ENCODE measurements at places on chromosomes 2 and 18.

DNA sequence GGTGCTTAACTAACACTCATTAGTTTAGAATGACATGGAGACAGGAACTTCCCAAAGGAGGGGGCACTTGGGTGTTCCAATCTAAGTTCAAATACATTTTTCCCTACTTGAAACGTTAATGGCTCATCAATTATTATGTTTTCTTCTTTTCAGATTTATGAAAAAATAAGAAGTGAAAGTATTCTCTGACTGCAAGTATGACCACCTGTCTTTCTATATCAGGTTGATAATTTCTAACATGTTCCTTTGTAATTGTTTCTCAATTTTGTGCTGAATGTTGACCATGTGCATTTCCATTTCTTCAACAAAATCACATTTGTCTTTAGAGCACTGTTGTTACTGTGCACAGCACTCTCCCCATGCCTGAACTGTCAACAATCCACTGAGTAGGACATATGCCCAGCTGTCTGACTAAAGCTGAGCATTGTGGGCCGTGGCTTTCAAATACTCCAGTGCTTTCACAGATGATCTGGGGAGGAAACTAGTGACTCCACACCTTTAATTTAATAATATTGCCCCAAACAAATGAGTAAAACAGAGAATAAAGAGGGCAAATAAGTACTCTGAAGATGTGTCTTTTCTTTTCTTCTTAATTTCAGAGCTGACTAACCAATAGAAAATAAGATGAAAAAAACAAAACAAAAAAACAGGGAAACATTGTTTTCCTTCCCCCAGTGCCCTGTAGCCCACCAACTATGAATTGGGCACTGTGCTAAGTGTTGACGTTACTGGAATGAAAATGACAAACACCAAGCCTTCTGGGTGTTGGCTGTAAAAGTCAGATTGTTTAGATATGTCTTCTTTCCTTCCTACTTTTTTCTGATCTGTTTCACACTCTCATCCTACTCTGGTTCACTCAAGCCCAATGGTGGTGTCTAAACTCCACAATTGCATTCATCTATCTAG, 16.0 kb downstream of the LANCL1 start:
- peaks cover 17% of the 10 kb centered on the region for H3K36me3 ChIP-seq
- no peak for DNase-seq
- peaks cover 48% of the 10 kb centered on the region for H3K4me1 ChIP-seq
- H3K27ac ChIP-seq = peak overlapping the region; percentile 21

GRCh38 chr2:238346544-238346943, 26.2 kb downstream of the TRAF3IP1 start:
- DNase-seq = no peak
- no peak overlapping the region for H3K27ac ChIP-seq
- no peaks in the 10 kb centered on the region for H3K4me1 ChIP-seq
- no peaks in the 10 kb centered on the region for H3K36me3 ChIP-seq
- no peaks in the 10 kb centered on the region for H3K27me3 ChIP-seq
- no peak overlapping the region for H3K4me3 ChIP-seq

DNA sequence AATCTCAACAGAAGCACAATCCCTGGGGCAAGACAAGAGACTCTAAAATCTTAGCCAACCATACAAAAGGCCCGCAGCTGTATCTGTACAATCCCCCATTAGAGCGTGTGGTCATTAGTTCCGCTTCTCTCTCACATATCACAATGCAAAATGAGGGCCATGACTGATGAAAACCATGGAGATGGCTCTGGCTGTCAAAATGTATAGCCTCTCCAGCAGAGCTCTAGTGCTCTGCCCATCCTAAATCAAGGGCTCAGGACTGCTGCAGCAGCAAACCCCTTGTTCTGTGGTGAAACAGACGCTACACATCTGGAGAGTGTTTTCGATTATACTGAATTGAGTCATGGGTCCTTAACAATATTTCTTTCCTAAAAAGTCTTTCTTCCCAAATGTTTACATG, 221.0 kb downstream of the PID1 start:
- DNase-seq = peak; percentile 1
- no peaks in the 10 kb centered on the region for H3K4me1 ChIP-seq
- no peak overlapping the region for H3K27ac ChIP-seq
- no peak overlapping the region for H3K4me3 ChIP-seq
- no peaks in the 10 kb centered on the region for H3K27me3 ChIP-seq

GRCh38 chr2:157221394-157221988, 36.0 kb upstream of the GALNT5 start:
- no peak overlapping the region for H3K4me3 ChIP-seq
- DNase-seq = no peak
- no peaks in the 10 kb centered on the region for H3K36me3 ChIP-seq
- H3K27me3 ChIP-seq = no peaks in the 10 kb centered on the region
- no peaks in the 10 kb centered on the region for H3K4me1 ChIP-seq

DNA sequence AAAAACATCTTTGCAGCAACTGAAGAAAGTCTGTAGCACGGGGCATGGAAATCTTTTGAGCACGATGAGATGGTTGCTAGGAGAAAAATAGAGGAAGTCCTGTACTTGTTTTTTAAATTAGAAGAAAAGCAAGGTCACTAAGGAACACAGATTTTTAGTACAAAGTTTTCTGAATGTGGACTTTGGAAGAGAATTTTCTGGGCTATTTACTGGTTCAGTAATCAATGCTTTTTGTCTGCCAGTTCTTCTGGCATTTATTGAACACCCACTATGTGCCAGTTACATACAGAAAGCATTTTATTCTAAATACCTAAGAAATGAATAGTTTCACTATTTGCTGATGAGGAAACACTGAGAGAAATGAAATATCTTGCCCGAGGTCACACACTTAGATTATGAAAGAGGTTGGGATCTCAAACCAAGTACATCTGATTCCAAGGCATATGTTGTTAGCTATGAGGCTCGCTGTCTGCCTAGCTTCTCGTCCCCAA, 15.6 kb upstream of the MAP3K20 start:
- H3K36me3 ChIP-seq = no peaks in the 10 kb centered on the region
- H3K27ac ChIP-seq = no peak overlapping the region
- H3K4me3 ChIP-seq = no peak overlapping the region
- peaks cover 11% of the 10 kb centered on the region for H3K4me1 ChIP-seq
- DNase-seq = no peak
- H3K27me3 ChIP-seq = no peaks in the 10 kb centered on the region

DNA sequence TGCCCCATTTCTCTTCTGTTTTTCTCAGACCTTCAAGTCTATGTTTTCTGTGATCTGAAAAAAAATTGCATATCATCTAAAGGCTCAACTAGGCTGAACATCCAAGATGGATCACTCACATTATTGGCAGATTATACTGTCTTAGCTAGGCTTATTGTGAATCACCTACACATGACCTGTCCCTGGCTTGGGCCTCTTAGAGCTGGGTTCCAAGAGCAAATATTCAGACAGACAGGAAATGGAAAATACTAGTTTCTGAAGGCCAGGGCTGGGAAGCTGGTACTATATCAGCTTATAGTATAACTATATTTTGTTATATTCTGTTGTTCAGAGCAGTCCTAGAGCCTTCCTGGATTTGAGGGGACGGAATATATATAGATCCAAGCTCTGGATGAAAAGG, 90.3 kb downstream of the PIK3C3 start:
- no peak overlapping the region for H3K4me3 ChIP-seq
- H3K4me1 ChIP-seq = no peaks in the 10 kb centered on the region
- H3K27me3 ChIP-seq = no peaks in the 10 kb centered on the region
- no peaks in the 10 kb centered on the region for H3K36me3 ChIP-seq

DNA sequence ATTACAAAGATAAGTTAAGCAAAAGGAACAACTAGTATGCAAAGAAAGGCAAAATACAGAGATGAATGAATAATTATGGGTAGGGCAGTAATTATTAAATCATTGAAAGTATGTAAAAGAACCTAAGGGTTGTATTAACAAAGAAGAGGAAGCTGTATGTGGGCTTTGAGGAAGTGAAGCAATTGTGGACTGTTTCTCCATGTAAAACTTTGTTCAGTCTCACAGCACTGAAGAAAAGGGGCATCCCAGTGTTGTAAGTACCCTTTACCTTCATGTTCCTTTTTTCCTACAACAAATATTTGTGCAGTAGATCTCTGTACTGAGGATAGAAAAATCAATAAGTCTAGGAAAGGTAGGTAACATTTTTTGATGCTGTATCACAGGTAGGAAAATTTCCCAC, 388.7 kb upstream of the NRP2 start:
- no peak overlapping the region for H3K4me3 ChIP-seq
- no peaks in the 10 kb centered on the region for H3K4me1 ChIP-seq
- H3K27ac ChIP-seq = no peak overlapping the region
- no peaks in the 10 kb centered on the region for H3K27me3 ChIP-seq
- H3K36me3 ChIP-seq = no peaks in the 10 kb centered on the region

GRCh38 chr2:42140496-42140895, 28.7 kb upstream of the EML4 start:
- no peak overlapping the region for H3K4me3 ChIP-seq
- H3K27me3 ChIP-seq = no peaks in the 10 kb centered on the region
- DNase-seq = no peak

- no peak overlapping the region for H3K4me3 ChIP-seq
- H3K27me3 ChIP-seq = peaks cover 34% of the 10 kb centered on the region
- peak; percentile 52 for DNase-seq
- no peaks in the 10 kb centered on the region for H3K36me3 ChIP-seq
- H3K4me1 ChIP-seq = no peaks in the 10 kb centered on the region
Observed at GRCh38 chr2:14903709-14904374, 271.3 kb downstream of the LRATD1 start.

GRCh38 chr2:182302972-182303371, 123.9 kb downstream of the PDE1A start:
- no peak for DNase-seq
- no peak overlapping the region for H3K27ac ChIP-seq
- no peaks in the 10 kb centered on the region for H3K27me3 ChIP-seq
- no peaks in the 10 kb centered on the region for H3K36me3 ChIP-seq
- no peak overlapping the region for H3K4me3 ChIP-seq

GRCh38 chr2:224442071-224442967, 40.4 kb upstream of the FAM124B start:
- no peaks in the 10 kb centered on the region for H3K27me3 ChIP-seq
- H3K27ac ChIP-seq = peak overlapping the region; percentile 47
- H3K36me3 ChIP-seq = no peaks in the 10 kb centered on the region
- H3K4me3 ChIP-seq = peak overlapping the region; percentile 54
- peaks cover 13% of the 10 kb centered on the region for H3K4me1 ChIP-seq
- peak; percentile 83 for DNase-seq

- H3K27me3 ChIP-seq = no peaks in the 10 kb centered on the region
- H3K36me3 ChIP-seq = no peaks in the 10 kb centered on the region
- H3K4me1 ChIP-seq = peaks cover 64% of the 10 kb centered on the region
- H3K4me3 ChIP-seq = no peak overlapping the region
Observed at GRCh38 chr2:212037062-212037461, 501.5 kb downstream of the ERBB4 start.

GRCh38 chr2:145260081-145260480, 740.2 kb upstream of the ZEB2 start:
- H3K36me3 ChIP-seq = no peaks in the 10 kb centered on the region
- H3K4me3 ChIP-seq = no peak overlapping the region
- H3K27me3 ChIP-seq = no peaks in the 10 kb centered on the region

- peaks cover 27% of the 10 kb centered on the region for H3K36me3 ChIP-seq
- no peaks in the 10 kb centered on the region for H3K27me3 ChIP-seq
- H3K4me1 ChIP-seq = peaks cover 37% of the 10 kb centered on the region
- no peak for DNase-seq
- no peak overlapping the region for H3K27ac ChIP-seq
- H3K4me3 ChIP-seq = no peak overlapping the region
Observed at GRCh38 chr2:9382604-9383235, 40.6 kb downstream of the ITGB1BP1 start.

GRCh38 chr18:61496374-61496773, 163.1 kb downstream of the CDH20 start:
- H3K36me3 ChIP-seq = no peaks in the 10 kb centered on the region
- H3K27ac ChIP-seq = no peak overlapping the region
- no peak for DNase-seq
- H3K4me1 ChIP-seq = no peaks in the 10 kb centered on the region
- H3K27me3 ChIP-seq = peaks cover 15% of the 10 kb centered on the region

GRCh38 chr2:146414456-146414855, 1430.4 kb upstream of the ACVR2A start:
- peak overlapping the region; percentile 34 for H3K27ac ChIP-seq
- peaks cover 27% of the 10 kb centered on the region for H3K4me1 ChIP-seq
- H3K27me3 ChIP-seq = no peaks in the 10 kb centered on the region
- H3K36me3 ChIP-seq = no peaks in the 10 kb centered on the region

DNA sequence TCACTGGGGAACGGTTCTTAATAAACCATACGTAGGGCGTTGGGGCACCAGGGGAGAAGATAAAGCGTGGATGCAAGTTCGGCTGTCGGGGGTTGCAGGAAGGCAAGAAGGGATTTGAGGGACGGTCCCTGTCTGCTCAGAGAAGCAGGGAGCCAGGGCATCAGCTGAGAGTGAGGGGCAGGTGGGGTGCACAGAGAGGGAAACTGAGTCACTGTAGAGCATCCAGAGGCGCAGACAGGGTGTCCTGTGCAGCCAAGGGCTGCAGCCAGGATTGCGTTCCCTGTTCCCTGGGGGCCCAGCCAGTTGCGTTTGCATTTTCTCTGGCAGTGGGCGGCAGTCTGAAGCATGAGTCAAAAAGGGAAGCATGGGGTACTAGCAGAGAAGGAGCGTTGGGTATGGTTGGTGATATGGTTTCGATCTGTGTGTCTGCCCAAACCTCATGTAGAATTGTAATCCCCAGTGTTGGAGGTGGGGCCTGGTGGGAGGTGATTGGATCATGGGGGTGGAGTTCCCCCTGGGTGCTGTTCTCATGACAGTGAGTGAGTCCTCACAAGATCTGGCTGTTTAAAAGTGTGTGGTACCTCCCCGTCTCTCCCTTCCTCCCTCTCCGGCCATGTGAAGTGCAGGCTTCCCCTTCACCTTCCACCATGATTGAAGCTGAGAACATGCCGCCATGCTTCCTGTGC, 202.9 kb downstream of the NDUFA10 start:
- no peaks in the 10 kb centered on the region for H3K36me3 ChIP-seq
- no peaks in the 10 kb centered on the region for H3K4me1 ChIP-seq
- no peak for DNase-seq
- H3K27me3 ChIP-seq = no peaks in the 10 kb centered on the region

DNA sequence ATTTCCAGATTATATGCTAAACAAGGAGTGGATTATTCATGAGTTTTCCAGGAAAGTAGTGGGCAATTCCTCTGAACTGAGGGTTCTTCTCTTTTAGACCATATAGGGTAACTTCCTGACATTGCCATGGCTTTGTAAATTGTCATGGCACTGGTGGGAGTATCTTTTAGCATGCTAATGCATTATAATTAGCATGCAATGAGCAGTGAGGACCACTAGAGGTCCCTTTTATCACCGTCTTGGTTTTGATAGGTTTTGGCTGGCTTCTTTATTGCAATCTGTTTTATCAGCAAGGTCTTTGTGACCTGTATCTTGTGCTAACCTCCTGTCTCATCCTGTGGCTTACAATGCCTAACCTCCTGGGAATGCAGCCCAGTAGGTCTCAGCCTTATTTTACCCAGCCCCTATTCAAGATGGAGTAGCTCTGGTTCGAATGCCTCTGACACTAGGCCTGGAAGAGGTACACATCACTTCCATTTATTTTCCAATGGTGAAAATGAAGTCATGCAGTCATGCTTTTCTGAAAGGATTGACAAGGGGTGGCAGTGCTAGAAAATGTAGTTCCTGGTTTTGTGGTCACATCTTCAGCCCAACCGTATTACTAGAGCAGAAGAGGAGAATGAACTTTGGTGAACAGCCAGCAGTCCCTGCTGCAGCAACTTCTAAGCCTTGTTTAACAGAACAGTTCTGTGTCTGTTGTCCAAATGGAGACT, 26.6 kb upstream of the ITGA4 start:
- H3K4me1 ChIP-seq = no peaks in the 10 kb centered on the region
- peak; percentile 54 for DNase-seq

GRCh38 chr2:29570539-29570938, 350.8 kb downstream of the ALK start:
- no peak for DNase-seq
- no peak overlapping the region for H3K4me3 ChIP-seq
- H3K27me3 ChIP-seq = no peaks in the 10 kb centered on the region
- no peaks in the 10 kb centered on the region for H3K36me3 ChIP-seq
- H3K27ac ChIP-seq = no peak overlapping the region
